ENCODE measurements at places on chromosomes 4 and X. TPM values are rescaled to one million over a fixed set of nuclear protein-coding genes. Genes with fewer than 3 reads are reported as not detected.

The TMSB15A gene
- total RNA-seq: 0.84 TPM

The HSPA4L gene
- total RNA-seq: 3.0 TPM

The CFP gene
- 4.7 TPM for total RNA-seq

DNA sequence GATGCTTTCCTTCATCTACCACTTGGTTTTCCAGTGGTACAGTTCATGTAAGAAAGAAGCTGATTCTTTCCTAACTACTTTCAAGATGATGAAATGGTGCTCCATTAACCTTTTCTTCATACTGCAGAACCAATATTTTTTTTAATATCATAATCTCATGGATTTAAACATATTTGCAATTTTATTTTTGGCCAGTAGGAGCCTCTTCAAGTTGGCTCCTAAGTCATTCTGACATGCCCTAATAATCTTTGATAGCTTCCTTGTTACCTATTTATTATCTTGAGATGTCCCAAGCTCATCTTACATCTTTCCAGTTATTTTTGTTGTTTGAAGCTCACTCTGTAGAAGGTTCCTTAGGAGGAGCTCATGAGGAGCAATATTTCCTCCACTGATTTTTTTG is 170.2 kb downstream of the APBB2 start:
- H3K36me3 ChIP-seq: no peaks in the 10 kb centered on the region
- no peak overlapping the region for H3K27ac ChIP-seq
- no peak for DNase-seq
- no peak overlapping the region for H3K4me3 ChIP-seq

- H3K27me3 ChIP-seq: peaks cover 2% of the 10 kb centered on the region
- DNase-seq: no peak
- peaks cover 36% of the 10 kb centered on the region for H3K4me1 ChIP-seq
- no peaks in the 10 kb centered on the region for H3K36me3 ChIP-seq
- no peak overlapping the region for H3K4me3 ChIP-seq
- H3K27ac ChIP-seq: no peak overlapping the region
Measured at GRCh38 chr4:16890651-16891050, 7.8 kb downstream of the LDB2 start.

GRCh38 chrX:152845618-152846240 is 14.9 kb downstream of the NSDHL start:
- H3K4me3 ChIP-seq: no peak overlapping the region
- H3K36me3 ChIP-seq: peaks cover 6% of the 10 kb centered on the region
- no peaks in the 10 kb centered on the region for H3K27me3 ChIP-seq
- H3K27ac ChIP-seq: no peak overlapping the region
- no peak for DNase-seq

- no peak overlapping the region for H3K27ac ChIP-seq
- no peaks in the 10 kb centered on the region for H3K27me3 ChIP-seq
- H3K4me3 ChIP-seq: no peak overlapping the region
- peaks cover 8% of the 10 kb centered on the region for H3K36me3 ChIP-seq
- no peak for DNase-seq
Measured at GRCh38 chr4:77958897-77959296, 96.3 kb downstream of the MRPL1 start.

The IL21 gene
- total RNA-seq: 65.1 TPM

- no peak overlapping the region for H3K27ac ChIP-seq
- peaks cover 5% of the 10 kb centered on the region for H3K27me3 ChIP-seq
- no peaks in the 10 kb centered on the region for H3K36me3 ChIP-seq
- peak; percentile 6 for DNase-seq
Measured at GRCh38 chrX:138745196-138745595, 33.7 kb upstream of the FGF13 start.

DNA sequence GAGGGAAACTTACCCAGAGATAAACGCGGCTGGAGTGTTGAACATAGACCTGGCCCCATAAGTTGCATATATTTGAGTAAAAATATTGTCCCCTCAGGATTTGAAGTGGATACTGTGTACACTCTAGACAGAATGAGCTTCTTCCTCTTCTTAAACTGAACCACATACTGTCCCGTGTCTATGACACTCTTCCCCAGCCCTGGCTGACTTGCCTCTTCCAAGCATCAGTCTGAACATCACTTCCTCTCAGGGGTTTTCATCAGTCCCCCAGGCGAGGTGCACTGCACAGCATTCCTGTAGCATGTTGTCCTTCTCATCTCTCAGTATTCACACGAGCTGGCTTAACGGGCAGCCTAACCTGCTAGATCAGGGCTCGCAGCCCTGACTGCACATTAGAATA is 80.5 kb upstream of the TMEM150C start:
- H3K36me3 ChIP-seq: no peaks in the 10 kb centered on the region
- no peak overlapping the region for H3K27ac ChIP-seq
- no peaks in the 10 kb centered on the region for H3K4me1 ChIP-seq
- DNase-seq: no peak
- H3K27me3 ChIP-seq: peaks cover 3% of the 10 kb centered on the region

The SPANXA1 gene
- not detected for total RNA-seq

The PPP1R2C gene
- total RNA-seq: not detected

DNA sequence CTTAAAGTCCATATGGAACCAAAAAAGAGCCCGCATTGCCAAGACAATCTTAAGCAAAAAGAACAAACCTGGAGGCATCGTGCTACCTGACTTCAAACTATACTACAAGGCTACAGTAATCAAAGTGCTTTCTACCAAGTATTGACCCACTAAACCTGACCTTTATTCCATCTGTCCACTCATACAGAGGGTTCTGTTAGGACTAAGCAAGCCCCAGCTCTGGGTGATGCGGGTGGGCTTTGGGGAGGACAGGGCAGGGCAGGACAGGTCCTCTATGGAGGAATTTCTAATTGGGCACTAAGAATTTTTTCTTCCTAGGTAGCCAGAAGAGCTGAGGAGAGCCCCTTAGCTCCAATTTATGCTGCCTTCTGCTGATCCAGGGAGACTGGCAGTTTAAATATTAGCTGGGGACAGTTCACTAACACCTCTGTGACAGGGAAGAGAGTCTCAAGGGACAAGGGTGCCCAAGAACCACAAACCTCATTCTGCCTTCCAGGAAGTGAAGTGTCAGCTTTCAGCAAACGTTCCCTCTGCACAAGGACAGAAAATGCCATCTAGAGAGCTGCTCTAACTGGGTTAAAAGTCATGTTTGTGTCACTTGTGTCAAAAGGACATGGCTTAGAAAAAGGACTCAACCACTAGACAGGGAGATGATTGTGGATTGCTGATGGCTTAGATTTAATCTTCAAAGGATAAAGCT is 143.2 kb downstream of the KIT start:
- H3K27ac ChIP-seq: no peak overlapping the region
- no peak for DNase-seq
- no peak overlapping the region for H3K4me3 ChIP-seq
- H3K36me3 ChIP-seq: no peaks in the 10 kb centered on the region
- peaks cover 3% of the 10 kb centered on the region for H3K27me3 ChIP-seq

Measured in activated CD4-positive, alpha-beta T cell treated with anti-CD3 and anti-CD28 coated beads for 36 hours (primary cell).